ENCODE measurements at places on chromosomes 4 and X. TPM values are rescaled to one million over a fixed set of nuclear protein-coding genes. Genes with fewer than 3 reads are reported as not detected.

Gene PNMA5
- total RNA-seq: not detected

- no peak for DNase-seq
Observed at GRCh38 chr4:126592088-126592487, 1040.7 kb upstream of the INTU start.

DNA sequence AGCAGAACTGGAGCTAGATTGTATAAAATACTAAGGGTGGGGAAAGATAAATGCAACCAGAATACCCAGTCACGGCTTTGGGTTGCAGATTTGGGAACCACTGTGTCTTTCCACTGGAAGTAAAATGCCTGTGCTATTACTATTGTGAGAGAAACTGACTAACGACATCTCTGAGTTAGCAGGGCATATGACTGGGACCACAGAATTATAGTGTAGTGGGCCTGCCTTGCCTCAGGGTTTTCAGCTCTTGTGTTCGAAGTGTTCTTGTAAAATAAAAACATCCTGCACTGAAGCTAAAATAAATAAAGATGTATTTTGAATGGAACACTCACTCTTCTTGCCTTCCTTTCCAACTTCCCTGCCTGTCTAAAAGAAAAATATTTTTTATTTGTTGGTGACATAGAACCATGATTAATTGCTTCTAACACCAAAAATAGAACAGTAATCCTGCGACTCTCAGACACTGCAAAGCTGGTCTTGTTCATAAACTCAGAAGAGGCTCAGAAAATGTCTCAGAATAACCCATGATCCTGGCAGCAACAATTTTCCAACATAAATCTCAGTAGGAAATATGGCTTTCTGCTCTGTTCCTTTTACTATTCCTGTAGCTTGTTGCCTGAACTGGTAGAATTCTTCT is 104.2 kb downstream of the FAM47B start:
- no peak for DNase-seq

DNA sequence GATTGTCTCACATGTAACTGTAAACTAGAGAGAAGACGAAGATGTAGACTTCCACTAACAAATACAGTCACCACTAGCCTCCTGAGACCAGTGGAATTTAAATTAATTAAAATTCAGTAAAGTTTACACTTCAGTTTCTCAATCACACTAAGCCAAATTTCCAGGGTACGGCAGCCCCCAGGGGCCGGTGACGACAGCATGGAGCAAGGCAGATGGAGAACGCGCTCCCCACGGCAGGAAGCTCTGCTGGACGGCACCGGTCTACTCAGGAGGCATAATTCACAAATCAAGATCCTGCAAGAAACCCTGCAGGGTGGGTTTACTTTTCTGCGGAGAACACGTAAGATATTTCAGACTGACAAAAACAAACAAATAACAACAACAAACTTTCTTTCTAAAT is 80.7 kb downstream of the FAT1 start:
- no peak for DNase-seq

DNA sequence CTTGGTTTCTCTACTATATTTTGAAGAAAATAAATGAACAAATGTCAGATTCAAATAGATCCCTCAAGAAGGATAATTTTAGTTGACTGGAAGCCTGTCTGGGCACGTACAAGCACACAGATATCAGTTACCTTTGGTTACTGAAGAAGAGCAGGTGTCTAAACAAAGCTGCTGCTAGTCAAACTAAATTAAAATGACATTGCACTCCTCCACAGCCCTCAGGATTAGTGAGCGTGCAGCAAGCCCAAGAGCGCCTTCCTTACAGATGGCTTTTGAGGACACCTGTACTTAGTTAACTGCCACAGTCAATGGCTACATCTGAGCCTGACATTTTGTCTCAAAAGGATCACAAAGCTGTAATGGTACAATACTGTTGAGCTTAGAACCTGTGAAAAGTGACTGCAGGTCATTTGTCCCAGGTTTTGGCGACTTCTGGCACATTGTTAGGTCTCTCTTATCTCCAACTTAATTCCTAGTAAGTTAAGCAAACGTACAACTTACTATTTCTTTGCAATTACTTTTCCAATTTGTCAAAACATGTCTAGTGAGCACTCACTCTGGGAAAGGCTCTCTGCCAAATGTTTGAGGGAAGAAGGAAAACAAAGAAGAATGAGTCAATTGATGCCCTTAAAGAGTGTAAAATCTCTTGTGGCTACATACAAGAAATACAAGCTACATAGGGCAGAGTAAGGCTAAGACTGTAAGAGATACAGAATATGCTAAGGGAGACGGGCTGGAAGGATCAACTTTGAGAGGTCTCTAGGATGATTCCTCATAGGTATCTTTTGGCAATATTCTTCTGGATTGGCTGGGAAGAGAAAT is 25.6 kb upstream of the DAPP1 start:
- no peak for DNase-seq

DNA sequence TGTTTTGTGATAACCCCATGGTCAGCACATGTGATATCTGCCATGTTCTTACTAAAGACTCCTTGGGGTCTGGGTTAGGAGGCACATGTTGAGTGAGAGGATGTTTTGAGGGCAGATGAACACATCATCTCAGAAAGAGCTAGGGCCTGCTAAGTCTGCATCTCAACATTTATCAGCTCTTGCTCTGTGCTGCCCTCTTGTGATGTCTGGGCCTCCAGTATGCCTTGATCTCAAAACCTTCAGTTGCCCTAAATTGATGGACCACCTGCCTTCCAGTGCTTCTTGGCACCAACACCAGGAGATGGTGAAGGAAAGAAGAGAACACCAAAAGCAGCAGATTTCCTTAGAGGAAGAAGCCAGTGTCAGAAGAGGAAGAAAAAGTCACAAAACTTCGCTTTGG is 22.5 kb downstream of the MID1 start:
- no peak for DNase-seq

All from sigmoid colon (tissue), 7 donors.